ENCODE measurements at places on chromosomes 4 and X.

GRCh38 chr4:53175640-53176039 is 190.2 kb downstream of the SCFD2 start:
- DNase-seq, result no peak

DNA sequence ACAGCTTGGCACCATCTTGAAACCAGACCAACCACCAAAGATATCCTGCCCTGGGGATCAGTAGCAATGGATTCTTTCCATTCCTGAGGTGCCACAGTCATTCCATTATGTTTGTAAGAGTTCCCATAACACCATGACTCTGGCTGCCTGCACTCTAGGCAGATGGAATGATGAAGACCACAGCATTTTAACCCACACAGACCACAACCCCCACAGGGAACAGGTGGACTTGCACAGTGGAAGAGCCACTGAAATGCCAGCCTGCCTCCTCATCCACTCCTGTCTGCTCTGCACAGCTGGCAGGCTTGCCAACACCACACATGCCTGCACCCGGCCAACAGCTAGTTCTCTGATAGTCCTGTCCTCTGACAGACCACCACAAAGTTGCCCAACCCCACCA is 2362.2 kb upstream of the AGA start:
- DNase-seq, result no peak

DNA sequence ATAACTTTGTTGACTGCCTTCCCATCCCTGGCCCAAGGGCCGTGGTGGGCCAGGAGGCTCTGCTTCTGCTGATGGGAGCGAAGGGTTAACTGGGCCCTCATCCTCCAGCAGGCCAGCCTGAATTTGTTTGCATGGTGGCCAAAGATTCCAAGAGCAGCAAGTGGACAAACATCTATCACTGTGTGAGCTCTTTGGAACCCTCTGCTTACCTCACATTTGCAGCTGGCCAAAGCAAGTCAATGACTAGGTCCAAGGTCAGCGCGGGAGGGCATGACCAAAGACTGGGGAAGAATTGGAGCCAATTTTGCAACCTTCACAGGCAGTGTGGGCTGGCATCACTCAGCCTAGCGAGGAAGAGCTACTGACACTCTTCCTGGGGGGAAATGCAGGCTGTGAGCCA is 67.8 kb upstream of the ATP6AP2 start:
- no peak for DNase-seq

GRCh38 chrX:54064564-54064963 is 20.3 kb upstream of the PHF8 start:
- no peak for DNase-seq

DNA sequence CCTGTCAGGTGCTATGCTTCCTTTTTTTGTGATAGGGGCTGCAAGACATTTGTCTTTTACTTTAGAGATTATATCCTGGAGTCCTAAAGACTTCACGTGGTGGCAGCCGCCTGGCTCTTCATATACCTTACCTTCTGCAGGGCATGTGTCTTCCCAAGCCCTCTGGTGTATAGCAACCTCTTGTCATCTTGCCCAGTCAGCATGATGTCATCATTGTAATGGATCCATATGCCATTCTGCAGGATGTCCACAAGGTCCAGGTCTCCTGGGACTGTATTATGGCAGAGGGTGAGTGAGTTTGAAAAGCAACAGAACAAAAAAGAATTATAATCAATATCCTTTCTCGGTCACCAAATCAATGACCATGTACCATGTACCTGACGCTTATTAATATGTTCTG is 82.2 kb upstream of the SCOC start:
- no peak for DNase-seq

DNA sequence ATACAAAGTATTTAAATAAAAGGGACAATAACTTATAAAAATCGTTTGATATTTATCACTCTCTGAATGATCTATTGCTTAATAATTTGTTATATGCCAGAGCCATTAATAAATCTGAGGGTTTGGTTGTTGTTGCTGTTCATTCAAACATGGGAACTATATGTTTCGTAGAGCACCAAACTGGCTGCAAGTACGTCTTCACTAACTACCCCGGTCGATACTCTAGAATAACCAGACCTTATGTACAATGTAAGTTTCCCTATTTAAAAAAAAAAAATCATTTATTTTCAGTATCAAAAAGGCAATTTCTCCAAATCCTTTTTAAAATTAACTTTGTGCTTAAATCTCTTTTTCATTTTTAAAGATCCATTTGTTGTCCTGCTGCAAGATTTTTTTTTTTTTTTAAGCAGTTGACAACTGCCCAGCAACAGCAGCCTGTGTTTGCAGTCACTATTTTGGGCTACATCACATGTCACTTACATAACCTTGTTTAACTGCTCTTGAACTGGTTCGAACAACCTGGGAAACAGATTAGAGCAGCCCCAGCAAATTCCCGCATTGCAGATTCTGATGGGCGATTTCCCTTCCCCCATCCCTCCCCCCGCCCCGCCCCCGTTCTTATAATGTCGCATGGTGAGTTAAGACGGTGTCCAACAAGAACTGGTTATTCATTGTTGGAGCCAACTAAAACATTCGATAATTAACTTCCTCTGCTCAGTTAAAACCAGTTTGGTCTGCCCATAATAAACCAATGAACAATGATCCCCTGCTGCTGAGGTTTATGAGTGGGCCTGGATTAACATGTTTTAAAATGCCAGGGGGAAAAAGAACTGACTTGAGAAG is 238.9 kb downstream of the NR3C2 start:
- no peak for DNase-seq

GRCh38 chr4:10083861-10084641 is 32.5 kb downstream of the WDR1 start:
- DNase-seq, result no peak

DNA sequence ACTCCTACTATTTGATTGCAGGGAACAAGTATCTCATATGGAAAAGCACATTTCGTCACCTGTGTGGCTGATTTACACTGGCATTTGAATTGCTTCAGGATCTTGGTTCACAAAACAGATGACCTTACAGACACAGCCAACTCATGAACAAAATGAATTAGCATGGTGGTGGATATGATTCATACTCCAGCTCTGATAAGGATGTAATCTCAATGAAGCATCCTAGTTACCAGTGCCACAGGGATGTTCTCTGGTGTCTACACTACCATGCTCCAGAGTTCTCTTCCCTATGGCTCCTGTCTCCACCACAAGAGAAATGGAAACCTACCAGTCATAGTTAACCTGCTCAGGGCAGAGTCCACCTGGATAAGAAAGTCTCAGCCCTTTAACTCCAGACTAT is 40.7 kb downstream of the TEC start:
- DNase-seq, result no peak

DNA sequence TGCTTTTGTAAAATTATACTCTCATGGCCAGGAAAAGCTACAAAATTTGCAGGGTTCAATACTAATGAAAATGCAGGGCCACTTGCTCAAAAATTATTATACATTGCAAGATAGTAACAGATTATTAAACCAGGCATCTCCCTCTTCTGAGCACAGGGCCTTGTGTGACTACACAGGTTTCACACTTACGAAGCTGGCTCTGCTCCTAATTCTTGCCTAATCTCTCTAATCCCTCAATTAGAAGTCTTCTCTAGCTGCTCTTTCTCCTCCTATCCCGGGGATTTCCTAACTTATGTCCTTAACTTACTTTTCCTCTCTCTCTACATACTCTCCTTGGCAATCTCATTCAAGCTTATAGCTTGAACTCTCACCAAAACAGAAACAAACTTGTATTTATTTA is 168.3 kb downstream of the AREG start:
- no peak for DNase-seq

DNA sequence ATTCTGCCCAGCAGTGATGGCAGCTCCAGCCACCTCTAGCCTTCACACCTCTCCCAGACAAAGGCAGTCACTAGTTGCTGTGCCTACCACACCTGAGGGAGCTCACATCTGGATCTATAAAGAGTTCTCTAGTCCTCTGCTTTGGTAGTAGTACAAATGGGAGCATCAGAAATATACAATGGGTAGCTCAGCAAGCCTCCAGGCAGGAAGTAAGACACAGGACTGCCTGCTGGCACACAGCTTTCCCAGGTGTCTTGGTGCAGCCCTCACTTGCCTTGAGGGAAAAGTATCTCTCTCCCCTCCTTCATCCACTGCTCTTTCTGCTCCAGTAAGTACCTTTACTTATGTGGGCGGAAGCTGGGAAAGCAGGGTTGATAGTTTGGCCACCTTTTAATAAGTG is 212.9 kb upstream of the SLC7A11 start:
- DNase-seq, result no peak

DNA sequence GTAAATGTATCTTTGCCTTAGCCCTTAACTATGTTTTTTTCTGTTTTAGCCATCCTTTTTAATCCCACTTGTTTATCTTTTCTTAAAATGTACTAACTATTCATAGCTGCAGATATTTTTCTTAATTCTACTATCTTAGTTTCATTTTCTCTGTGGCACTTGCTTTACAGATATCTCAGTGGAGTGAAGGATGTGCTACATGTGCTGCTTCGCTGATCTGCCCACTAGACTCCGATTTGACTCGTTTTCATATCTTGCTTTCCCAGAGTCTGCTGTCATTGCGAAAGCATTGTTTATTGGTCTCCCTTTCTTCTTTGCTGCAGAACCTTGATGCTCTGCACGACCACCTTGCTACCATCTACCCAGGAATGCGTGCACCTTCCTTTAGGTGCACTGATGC is 30.6 kb downstream of the GUCY1B1 start:
- no peak for DNase-seq

DNA sequence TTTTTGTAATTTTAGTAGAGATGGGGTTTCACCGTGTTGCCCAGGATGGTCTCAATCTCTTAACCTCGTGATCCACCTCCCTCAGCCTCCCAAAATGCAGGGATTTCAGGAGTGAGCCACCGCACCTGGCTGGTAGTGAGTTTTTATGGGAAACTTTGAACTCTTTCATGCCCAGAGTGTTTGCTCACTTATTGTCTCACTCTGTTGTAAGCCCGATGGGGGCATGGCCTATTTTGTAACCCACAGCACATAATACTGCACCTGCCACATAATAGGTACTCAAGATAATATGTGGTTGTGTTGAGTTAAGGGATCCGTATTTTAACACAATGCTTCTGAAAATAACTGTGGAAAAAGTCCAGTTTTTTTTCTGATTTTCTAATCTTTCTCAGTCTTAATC is 109.6 kb upstream of the GIMD1 start:
- no peak for DNase-seq

- no peak for DNase-seq
These were observed 1583.1 kb upstream of the PCDH10 start for GRCh38 chr4:131566026-131566425.

DNA sequence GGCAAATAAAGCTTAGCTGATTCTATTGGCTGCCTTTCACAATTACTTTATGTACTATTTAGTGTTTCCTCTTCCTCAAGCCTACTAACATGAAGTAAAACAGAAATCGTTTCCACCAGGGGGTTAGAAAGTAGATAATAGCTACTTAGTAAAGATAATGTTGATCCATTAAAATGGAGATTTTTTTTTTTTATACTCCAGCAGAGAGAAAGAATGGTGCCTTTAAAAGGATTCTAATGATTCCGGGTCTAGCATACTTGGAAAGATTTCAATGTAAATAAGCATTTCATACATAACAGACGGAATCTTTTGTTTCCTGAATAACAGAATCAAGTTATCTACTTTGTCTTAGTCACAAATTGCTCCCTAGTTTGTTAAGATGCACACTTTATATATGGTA is 37.1 kb downstream of the GK start:
- DNase-seq, result no peak

GRCh38 chr4:148182230-148182911 is 259.8 kb downstream of the NR3C2 start:
- DNase-seq, result no peak

DNA sequence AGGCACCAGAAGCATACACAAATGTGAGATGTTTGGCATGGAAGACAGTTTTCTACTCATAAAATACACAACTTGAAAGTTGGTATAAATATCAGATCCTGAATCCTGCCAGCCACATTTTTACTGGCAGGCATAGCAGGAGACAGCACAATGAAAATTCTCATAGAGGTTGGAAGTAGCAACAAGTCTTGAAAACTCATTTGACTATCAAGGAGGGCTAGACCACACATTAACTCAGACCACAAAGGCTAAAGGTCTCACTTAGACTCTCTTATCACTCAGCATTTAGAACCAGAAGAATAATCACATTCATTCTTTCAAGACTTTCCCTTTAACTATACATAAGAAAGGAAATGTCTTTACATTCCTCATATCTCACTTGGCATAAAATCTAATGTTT is 56.5 kb downstream of the SORBS2 start:
- no peak for DNase-seq

DNA sequence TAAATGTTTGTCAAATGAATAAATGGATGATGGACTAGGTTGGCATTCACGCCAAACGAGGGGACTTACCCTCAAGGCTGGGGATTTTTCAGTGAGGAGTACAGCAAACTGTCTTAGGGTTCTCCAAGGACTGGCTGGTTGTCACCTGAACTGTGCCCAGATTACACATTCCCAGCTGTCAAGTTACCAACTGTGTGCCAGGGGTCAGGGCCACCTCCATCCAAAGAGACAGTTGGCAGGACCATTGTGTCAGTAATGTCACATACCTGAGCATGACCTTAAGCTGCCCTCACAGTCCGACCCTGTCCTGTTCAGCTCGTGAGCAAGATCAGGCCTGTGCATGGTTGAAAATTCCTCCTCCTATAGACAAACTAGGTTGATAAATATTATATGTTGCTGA is 116.7 kb downstream of the MID1IP1 start:
- DNase-seq, result no peak

DNA sequence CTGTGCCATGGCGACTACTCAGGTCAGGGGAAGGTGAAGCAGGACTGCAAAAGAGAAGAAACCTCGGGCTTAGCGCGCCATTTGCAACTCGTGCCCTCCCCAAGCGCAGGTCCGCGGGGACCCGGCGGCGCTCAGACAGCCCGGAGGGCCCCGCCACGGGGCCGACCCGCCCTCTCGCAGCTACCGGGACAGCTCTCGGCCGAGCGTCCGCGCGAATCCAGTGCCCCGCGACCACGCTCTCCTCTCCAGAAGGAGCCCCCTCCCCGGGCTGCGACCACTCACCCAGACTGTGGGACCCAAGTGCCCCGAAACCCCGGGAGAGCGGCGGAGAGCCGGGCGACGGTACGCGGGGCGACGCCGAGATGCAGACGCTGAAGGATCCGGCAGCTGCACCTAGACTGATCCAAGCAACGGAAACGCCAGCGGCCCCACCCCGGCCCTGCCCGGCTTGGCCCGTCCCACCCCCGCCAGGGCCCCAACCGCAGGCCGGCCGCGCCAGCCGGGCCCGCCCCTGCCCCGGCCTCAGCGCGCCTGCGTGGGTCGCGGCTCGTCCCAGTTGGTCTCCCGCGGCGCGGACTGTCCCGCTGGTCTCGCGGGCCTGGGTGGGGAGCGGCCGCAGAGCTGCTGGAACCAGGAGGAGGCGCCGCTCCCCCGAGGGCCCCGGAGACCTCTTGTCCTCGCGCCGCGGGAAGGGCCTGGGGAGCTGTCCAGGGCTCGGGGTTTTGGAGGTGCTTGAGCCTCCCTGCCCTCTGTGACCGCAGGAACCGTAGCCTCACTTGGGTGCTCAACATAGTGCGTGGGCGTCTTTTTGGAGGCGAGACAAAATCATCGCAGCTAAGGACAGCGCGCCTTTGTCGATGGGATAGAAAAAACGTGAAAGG is at the start of gene ANXA5:
Gene ANXA5 (minus strand): TSS at position 400 of the 881 bp plus-strand sequence. CDS start 391 bp downstream, at position 9.
- peak; percentile 75 for DNase-seq

- DNase-seq, result no peak
These were observed 14.3 kb downstream of the CASK start for GRCh38 chrX:41909068-41909467.

- DNase-seq, result no peak
These were observed 304.1 kb upstream of the TECRL start for GRCh38 chr4:64713256-64713840.

GRCh38 chr4:10571909-10572308 is 112.7 kb downstream of the CLNK start:
- no peak for DNase-seq
